ENCODE measurements at places on chromosomes 11 and 22.
A peak's percentile ranks its signal among the peaks of the same experiment; 100 is the strongest.

DNA sequence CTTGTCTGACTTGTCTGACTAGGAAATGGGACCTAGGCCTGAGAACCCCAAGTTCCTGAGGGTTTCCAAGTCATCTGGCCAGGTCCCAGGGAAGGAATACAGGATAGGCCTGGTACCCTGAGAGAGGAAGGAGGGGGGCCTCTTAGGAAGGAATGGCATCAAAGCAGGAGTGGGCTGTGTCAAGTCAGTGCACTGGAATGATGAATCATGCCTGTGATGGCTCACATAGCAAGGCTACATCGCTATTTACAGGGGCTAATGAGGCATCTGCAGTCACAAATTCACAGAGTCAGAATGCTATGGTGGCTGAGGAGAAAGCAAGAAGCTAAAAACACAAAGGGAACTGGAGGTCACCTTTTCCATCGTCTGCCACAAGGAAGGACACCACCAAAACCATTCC lies 247.3 kb downstream of the NXPE2 start:
- no peak for DNase-seq

DNA sequence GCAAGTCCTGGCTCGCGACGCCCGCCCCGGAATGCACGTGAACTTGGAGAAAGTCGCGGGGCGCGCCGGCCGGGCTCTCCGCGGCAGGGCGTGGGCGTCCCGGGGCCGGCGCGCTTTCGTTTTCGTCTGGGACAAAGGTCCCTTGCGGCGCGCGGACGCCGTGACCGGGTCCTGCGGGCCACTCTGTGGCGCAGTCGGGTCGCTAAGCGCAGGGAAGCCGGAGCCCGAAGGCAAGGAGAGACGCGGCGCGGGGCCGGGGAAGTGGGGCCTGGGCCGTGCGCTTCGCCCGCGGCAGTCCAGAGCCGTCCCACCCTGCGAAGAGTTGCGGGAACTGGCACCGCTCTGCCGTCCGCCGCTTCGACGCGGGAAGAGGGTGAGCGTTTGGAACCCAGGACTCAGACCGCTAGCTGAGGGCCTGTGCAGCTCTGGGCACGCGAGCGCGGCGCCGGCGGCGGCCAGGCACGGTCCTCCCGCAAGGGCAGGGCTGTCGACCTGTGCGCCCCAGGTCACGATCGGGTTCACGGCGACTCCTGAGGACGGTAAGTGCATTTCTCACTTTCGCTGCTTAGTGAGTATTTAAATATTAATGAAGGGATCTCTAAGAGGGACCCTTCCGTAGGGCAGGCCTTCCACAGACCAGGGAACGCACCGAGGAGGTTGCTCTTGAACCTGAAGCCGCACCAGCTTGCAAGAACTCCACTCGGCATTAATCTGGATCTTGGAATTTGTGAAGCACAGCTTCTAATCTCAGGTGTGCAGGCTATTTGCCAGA lies 78.0 kb upstream of the PPARA start:
- peak; percentile 27 for DNase-seq

DNA sequence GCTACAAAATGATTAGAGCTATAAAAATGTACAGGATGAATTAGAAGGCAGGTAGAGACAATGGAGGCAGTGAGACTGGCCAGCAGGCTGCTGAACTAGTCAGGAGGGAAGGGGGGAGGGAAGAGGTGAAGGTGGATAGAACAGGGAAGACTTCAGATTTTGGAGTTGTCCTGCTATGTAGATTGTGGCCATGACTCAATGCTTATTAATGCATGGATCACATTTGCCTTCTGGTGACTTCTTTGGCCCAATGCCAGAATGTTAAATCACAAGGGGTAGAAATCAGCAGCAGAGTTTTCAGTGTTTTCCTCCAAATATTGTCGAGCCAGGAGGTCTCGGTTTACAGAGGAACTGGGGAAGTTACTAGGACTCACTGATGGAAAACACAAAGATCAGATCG lies 346.6 kb downstream of the AASDHPPT start:
- DNase-seq: no peak

DNA sequence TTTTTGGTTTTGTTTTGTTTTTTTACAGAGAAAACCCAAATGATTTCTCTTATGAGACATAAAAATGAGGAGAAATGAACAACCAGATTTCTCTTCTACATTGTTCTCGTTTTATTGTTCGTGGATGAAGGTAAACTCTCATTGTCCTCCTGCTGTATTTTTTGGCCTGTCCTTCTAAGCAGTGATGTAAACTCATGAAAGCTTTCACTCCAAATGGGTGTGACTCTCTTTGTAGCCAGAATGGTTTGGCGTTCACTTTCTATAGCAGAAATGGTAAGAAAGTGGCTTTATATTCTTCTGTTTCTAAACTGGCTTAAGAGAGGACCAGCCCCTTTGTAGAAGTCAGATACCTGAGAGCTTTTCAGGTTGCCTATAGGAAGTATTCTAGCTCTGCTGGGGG lies 15.5 kb upstream of the BMAL1 start:
- DNase-seq: no peak

DNA sequence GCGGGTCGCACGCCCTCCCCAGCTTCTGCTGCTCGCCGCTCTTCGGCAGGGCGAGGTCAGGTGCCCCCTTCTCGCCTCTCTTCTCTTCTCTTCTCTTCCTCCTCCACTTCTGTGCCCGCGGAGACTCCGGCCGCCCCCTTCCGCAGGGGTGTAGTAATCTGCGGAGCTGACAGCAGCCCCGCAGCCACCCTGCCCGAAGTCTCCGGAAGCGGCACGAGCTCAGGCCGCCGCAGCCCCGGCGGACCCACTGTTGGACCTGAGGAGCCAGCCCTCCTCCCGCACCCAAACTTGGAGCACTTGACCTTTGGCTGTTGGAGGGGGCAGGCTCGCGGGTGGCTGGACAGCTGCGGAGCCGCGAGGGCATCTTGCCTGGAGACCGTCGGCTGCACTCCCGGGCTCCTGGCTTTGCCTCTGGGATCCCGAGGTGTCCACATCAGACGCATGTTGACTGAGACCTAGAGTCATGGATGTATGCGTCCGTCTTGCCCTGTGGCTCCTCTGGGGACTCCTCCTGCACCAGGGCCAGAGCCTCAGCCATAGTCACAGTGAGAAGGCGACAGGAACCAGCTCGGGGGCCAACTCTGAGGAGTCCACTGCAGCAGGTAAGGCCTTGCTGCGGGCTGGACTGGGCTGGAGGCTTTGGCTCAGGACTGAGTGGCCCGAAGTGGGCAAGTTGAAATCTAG lies 486 bp downstream of the STIM1 start:
- DNase-seq: no peak

DNA sequence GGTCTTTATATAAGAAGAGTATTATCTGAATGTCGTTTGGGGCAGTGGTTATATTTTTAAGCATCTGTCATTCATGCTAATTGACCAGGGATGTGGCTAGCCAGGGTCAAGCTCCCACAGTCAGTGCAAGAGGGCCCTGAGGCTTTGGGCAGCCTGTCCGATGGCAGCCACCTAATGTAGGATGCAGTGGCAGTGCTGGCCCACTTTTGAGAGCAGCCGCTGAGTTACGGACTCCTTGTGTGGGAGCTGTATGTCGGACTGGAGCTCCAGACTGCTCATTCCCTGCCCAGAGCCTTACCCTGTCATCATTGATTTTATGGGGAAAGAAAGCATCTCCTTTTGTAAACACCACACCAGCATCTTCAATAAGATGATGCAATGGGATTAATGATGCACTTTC lies 99.5 kb downstream of the SYT9 start:
- no peak for DNase-seq

DNA sequence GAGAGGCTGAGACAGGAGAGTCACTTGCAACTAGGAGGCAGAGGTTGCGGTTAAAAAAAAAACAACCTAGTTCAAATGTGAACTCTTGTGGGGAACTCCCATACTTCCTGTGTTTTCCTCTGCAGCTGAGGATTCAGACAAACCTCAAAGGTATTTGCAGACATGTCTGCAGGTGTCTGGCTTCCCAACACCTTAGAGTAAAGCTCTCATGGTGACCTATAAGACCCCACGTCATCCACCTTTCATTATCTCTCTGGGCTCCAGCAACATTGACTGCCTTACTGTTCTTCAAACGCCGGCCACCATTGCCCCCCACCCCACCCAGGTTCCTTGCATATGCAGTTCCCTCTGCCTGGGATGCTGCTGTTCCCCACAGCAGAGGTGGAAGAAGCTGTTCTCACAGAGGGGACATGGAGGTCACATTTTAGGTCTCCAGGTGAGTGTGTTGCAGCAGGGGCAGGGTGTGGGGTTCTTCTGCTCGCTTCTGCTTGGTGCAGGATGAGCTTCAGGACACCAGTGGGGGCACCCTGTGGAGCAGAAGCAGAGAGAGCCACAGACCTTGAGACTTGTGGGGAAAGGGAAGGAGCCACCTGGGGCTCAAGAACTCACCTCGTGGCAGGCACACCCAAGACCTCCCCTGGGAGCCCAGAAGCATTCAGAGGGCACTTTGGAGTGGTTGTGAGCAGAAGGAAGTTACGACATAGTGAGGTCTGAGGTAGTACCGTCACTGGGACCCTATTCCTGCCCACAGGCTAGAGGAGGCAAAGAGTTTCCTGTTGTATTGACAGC lies 203.2 kb downstream of the CSNK2A3 start:
- peak; percentile 73 for DNase-seq
